ENCODE measurements at places on chromosomes 2 and 18.

- DNase-seq, result no peak
Observed at GRCh38 chr18:78448106-78448505, 531.5 kb upstream of the SALL3 start.

DNA sequence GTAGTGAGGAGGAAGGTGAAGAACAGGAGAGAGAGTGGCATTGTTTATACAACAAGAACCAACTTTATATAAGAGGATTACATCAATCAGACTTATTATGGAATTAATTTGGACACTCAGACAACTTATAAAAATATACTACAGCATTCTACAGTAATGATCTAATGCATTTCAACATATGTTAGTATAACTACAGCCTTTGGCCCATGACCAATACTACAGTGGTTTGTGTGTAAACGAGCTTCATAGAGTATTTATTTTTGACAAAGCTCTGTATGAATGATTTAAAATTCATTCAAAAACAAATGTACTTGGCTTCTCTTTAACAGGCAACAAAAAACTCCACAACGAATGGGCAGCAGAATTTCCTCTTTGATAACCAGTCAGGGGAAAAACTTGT is 72.8 kb downstream of the ZNF521 start:
- DNase-seq, result no peak

DNA sequence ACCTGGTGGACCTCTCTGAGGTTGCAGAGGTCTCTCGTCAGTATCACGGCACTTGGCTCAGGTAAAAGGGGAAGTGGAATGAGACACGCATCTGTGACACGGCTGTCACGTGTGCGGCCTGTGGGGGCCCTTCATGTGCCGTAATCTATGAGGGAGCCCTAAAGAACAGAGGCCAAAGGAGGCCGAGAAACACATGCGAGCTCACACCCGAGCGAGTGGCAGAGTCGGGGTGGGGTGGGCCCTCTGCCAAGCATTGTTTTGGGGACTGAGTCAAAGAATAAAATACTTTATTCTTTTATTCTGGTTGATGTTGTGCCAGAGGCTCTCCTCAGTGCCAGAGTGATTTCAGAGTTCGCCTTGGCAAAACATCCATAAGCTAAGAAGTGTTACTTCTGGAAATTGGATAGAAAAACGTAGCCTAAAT is 43.3 kb downstream of the PLB1 start:
- DNase-seq, result no peak

GRCh38 chr2:227782804-227783203 is 30.8 kb upstream of the CCL20 start:
- DNase-seq, result no peak

DNA sequence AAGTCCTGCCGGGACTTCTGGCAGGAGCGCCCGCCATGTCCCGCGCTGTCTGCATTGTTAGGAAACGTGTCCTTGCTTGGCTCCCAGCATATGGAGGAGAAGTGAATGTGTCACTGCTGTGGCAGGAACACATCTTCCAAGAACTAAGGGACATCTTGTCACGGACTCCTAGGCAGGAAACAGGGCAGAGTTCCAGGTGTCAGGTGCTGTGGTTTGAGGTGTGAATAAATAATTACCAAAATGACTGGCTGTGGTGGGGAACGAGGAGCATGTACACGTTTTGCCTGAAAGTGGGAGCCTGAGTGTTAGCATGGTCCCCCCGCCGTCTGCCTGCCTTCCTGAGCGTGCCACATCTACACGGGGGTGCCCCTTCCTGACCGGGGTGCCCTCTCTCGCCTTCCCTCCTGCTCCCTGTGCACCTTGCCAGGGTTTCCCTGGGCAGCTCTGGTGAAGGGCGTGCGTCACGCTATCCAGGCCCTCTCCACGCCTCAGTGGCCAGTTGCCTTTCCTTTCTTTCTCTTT is 237.5 kb downstream of the LDLRAD4 start:
- DNase-seq, result no peak

DNA sequence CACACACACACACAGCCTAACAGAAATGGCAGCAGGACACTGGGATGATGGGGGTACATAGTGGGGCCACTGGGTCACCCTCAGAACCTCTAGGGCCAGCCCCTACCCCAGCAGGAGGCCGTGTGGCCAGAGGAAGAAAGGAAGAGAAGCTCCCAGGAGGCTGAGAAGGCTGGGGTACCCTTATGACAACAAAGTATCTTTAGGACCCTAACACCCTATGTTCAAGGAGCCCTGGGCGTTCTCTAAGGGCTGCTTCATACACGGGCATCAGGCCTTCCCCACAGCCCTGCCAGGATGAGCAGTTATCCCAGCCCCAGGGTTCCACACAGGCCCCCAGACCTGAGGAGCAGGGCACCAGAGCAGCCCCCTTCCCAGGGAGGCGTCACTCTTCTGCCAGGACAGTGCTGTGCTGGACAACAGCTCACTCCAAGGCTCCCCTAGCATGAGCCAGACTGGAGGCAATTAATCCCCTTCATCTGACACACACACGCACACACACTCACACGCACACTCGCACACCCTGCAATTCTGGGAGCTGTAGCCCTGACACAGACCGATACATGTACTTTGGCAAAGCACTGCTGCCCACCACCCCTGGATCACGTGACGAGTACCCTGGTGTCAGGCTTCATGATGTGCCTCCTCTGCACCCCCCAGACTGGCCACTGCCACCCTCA is 163.6 kb downstream of the TNS1 start:
- no peak for DNase-seq

GRCh38 chr2:221502270-221503010 is 69.7 kb downstream of the EPHA4 start:
- no peak for DNase-seq

GRCh38 chr2:182057002-182057401 is 71.3 kb downstream of the PPP1R1C start:
- DNase-seq, result no peak

Measured in stimulated activated CD4-positive, alpha-beta T cell treated with anti-CD3 and anti-CD28 coated beads, TNF-alpha, amount 100 ng/mL, for 1 hour (primary cell).